H9 (cell line): ENCODE measurements at places on chromosomes 3 and 15. TPM values are rescaled to one million over a fixed set of nuclear protein-coding genes. Genes with fewer than 3 reads are reported as not detected.
A peak's percentile ranks its signal among the peaks of the same experiment; 100 is the strongest.

Gene GP5
- total RNA-seq, result not detected in 2 replicates

Gene PLSCR2
- total RNA-seq, result not detected in 2 replicates

Gene CHL1
- 0.04 TPM in 1 of 2 replicates, not detected in the other for total RNA-seq

Gene TICRR
- 26.0 TPM in 2 replicates for total RNA-seq

- peak; percentile 39 for DNase-seq
These were observed 123.1 kb upstream of the DPH6 start for GRCh38 chr15:35669021-35669420.

- DNase-seq, result no peak
These were observed 6.2 kb downstream of the RAB8B start for GRCh38 chr15:63195569-63196015.

DNA sequence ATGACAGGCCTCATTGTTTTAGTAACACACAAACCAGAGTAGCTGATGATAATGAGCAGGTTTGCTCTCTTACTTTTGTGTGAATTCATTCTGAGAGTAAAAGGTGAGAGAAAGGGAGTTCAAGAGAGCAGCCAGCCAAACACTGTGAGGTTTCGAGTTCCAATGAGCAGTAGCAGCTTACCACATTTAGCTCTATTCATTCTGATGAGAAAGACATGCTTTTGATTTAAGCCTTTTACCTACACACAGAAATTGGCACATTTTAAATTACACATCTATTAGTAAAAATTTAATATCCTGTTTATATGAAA lies 28.0 kb downstream of the GLDN start:
- DNase-seq, result no peak

GRCh38 chr3:20225769-20226168 lies 39.8 kb upstream of the SGO1 start:
- DNase-seq, result no peak

DNA sequence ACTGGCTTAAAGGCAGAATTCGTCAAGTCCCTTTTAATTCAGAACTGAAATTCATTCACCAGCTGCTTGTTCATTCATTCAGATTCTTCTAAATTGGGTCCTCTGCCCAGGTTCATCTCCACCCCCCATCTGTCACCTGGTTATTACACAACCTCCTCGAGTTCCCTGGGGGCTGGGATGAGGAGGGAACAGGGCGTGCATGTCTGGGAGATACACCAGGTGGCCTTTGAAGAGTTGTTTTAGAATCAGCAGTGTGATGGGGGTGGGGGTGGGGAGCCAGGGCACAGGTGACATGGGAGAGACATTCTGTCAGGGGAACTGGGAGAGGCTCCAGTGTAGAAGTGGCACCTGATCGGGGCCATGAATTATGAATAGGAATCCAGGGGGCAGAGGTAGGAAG lies 8.2 kb downstream of the SNX33 start:
- no peak for DNase-seq

DNA sequence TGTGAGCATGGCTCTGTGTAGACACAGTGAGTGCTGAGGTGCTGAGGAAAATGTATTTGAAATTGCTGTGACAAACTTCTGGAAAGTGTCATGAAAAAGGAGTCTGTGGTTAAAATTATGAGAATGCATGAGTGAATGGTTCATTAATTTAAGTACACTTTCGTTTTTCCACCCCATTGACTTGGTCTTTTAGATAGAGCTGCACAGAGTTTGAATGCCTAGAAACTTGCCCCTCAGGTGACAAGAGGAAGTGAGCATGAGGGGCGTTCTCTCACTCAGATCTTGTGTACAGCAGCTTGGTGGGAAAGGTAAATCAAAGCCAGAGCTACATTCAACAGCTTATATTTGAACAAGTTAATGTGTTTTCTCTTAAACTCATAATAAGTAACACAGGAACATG lies 296.8 kb downstream of the WDR72 start:
- DNase-seq, result no peak

DNA sequence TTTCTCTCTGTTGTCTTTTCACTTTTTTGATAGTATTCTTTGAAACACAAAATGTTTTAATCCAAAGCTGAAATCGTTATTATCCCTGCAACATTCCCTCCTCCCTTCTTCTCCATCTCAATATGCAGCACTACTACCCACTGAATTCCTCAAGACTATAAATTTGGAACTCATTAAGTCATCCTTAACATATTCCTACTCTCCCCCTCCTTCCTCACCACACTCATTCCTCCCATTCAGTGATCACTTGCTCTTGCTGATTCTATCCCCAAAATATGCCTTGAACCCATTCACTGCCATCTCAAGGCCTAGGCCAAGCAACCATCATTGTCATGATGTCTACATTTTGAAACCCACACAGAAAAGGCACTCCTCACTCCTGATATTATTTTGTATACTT lies 2.4 kb upstream of the PIK3R4 start:
- DNase-seq, result no peak
